Brain microvascular endothelial cell (primary cell): ENCODE measurements at places on chromosomes 4 and X.

DNA sequence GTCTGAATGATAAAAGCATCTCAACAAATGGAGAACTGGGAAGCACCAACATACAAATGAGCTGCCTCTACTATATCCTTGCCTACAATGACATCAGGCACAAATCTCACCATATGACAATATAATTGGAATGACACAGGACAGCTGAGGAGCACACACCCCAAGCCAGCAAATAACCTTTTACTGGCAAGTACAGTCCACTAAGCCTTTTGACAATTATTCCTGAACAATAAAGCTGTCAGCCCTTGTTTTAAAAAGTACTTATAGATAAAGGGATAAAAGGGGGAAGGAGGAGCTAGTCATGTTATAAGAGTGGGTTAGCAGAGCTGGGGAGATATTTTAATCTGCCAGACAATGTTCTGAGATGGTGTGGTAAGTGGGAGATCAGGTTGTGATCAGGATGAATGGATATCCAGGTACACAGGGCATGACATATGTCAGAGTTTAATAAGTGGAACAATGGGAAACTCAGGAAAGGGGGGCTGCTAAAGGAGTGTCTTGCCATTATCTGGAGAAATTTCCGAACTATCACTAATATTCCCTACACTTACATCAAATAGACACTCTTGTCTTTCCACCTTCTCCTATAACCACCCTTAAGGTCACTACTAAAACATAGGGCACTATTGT lies 127.6 kb downstream of the GPC3 start:
- no peak for DNase-seq

DNA sequence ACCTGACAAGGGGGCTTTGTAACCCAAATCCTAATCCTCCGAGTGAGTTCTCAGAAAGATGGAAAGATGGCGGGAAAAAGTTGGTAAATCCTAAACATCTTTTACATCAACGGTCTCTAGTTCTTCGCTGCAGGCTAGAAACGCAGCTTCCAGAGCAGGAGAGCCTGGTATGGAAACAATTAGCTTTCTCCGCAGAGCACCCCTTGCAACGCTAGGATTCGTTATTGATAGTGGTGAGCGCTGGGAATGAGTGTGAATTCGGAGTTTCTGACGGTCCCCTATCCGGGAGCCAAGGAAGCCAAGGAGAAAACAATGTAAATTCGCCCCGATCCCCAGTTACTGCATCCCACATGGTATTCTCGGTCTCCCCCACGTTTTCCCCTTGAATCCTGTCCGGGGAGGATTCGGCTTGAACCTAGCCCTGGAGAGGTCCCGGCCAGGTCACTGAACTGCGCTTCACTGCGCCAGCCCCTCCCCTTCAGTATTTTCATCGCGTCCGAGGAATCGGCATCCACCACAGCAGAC lies 4.7 kb upstream of the NEUROG2 start:
- no peak for DNase-seq

DNA sequence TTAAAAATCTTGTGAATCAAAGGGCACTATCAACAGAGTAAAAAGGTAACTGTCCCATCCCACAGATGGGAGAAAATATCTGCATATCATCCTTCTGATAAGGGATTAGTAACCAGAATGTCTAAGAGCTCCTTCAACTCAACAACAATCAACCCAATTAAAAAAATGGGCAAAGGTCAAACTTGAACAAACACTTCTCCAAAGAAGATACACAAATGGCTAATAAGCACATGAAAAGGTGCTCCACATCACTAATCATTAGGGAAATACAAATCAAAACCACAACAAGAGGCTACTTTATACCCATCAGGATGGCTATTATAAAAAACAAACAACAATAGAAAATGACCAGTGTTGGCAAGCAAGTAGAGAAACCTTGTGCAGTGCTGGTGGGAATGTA lies 43.3 kb downstream of the TMEM165 start:
- DNase-seq: no peak

DNA sequence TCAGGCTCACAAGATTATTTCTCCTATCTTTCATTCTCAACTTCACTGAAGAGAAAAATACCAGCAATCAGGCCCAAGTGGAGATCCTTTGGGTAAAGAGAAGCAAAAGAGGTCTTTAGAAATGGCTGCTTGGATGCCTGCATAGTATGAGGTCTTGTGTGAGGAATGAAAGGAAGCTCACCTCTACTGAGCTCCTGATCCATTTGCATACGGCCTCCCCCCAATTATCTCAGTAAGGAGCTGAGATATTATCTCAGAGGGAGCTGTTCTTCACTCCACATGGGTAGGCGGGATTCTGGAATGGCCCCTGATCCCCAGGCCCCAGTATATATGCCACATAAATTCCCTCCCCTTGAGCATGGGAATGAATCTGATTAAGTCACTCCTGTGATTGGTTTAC lies 75.8 kb downstream of the EVC2 start:
- no peak for DNase-seq

DNA sequence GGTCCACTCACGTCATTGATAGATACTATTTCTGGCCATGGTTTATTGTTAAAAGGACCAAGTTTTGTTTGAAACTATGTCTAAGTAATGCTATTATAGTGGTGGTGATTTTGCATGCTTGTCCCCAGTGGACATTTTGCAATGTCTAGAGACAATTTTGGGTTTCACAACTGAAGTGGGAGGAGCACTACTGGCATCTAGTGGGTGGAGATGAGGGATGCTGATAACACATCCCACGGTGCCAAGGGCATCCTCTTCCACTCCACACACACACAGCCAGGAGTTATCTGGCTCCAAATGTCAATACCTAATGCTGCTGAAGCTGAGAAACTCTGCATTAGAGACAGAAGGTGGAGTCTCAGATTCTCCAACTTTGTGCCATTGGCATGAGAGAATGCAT lies 131.2 kb downstream of the FRMPD4 start:
- no peak for DNase-seq

GRCh38 chr4:10688846-10689245 lies 4.3 kb upstream of the CLNK start:
- DNase-seq: no peak

GRCh38 chrX:47900833-47901232 lies 64.1 kb downstream of the ZNF81 start:
- no peak for DNase-seq

- DNase-seq: no peak
These were observed 30.5 kb upstream of the COL25A1 start for GRCh38 chr4:109332926-109333464.

GRCh38 chr4:58522765-58523382 lies 1412.7 kb upstream of the IGFBP7 start:
- DNase-seq: no peak

- no peak for DNase-seq
These were observed 36.9 kb downstream of the NR3C2 start for GRCh38 chr4:148405161-148405893.

DNA sequence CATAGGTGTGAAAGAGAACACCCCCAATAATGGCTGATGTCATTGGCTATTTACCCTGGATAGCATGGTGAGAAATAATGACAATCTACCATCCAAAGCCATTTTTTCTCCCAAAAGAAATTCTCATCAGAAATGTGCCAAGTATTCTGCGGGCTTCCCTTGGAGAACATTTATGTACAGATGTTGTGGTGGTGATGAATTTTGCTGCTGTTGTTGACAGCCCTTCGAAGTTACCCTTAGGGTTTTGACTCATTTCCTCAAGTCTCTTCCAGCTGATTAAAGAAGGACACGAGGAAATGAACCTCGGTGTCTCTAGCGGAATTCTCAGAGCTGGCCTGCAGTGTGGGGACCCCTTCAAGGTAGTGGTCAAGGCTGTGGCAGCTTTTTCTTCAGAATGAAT lies 3.4 kb downstream of the KIT start:
- DNase-seq: peak; percentile 81

DNA sequence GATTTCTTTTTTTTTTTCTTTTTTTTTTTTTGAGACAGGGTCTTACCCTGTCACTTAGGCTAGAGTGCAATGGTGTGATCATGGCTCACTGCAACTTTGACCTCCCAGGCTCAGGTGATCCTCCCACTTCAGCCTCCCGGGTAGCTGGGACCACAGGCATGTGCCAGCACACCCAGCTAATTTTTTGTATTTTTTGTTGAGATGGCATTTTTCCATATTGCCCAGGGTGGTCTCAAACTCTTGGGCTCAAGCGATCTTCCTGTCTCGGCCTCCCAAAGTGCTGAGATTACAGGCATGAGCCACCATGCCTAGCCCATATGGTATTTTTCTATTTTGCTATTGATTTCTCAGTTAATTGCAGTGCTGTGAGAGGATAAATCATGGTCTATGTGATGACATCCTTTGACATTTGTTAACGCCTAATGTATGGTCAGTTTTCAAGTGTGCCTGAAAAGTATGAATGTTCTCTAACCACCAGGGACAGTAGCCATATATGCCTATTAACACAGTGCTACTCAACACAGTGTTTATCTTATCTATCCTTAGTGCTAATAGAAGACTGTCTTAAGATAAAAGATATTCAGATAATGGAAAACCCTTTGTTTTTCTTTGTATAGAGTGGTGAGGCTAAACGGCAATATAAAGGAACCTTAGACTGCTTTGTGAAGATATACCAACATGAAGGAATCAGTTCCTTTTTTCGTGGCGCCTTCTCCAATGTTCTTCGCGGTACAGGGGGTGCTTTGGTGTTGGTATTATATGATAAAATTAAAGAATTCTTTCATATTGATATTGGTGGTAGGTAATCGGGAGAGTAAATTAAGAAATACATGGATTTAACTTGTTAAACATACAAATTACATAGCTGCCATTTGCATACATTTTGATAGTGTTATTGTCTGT lies 9.1 kb upstream of the HSPA4L start:
- DNase-seq: no peak

GRCh38 chr4:140704392-140704960 lies 51.7 kb downstream of the TBC1D9 start:
- DNase-seq: no peak

DNA sequence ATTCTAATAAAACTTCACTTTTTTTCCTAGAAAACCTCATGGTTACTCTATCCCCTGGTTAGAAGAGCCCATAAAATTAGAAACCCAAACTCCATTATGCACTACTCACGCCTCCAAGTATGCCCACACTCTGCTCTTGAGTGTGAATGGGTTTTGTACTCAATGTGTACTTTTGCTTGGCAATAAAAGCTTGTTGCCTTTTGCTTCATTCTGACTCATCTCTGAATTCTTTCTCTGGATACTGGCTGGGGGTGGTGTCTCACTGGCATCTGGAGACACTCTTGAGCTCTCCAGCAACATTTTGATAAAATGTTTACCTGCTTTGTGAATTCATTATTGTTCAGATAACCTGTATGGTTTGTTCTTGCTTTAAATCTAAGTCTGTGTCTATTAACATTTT lies 963.3 kb downstream of the TRAM1L1 start:
- no peak for DNase-seq
